Activated naive CD4-positive, alpha-beta T cell treated with anti-CD3 and anti-CD28 coated beads, Interleukin-2, amount 50 U/mL, for 72 hours (primary cell): ENCODE measurements at places on chromosomes 5 and 9. TPM values are rescaled to one million over a fixed set of nuclear protein-coding genes. Genes with fewer than 3 reads are reported as not detected.
A peak's percentile ranks its signal among the peaks of the same experiment; 100 is the strongest.

GRCh38 chr9:108416324-108416723, 439.5 kb downstream of the ACTL7B start:
- DNase-seq: no peak

GRCh38 chr9:129996161-129996830, 46.7 kb downstream of the FNBP1 start:
- DNase-seq: no peak

- DNase-seq: no peak
Measured at GRCh38 chr5:161022151-161022550, 170.1 kb upstream of the ATP10B start.

DNA sequence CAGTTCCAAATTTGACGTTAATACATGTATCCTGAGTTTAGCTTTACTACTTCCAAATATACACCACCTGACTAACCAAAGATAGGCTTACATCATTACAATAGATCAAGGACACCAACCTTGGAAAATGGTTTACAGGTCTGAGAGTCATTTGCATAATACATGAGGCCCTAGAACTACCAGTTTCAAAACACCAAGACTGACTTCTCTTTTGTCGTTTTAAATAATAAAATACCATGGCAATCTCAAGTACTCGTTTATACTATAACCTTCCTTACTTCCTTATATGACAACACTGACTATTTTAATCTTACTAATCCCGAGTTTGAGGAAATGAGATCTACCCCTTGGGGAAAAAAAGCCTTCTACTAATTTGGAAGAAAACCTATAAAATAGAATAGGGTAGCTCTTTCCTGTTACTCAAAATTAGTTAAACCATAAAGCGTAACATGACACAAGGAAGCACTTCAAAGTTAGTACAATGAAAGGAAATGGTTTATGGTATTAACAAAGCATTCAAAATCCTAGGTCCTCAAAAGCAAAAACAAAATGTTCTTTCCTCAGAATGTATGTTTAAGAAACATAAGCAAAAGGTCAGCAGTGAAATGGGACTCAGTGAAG, 42.1 kb downstream of the UBQLN1 start:
- no peak for DNase-seq

DNA sequence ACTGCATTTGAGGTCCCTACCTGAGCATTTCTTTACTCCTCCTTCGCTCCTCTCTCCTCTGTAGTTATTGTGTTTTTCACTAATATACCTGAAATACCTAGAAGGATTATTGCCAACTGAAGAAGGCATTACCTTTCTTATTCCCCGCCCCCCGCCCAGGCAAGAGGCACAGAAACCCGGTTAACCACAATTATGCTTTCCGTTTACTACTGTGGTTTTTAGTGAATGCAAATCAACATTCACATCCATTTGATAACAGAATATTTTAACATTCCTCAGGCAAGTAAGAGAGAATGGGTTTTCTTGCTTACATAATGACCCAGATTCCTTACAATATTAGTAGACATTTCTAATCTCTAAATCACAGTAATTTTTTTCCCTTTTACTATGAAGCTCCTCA, 136.9 kb downstream of the PCSK5 start:
- no peak for DNase-seq

DNA sequence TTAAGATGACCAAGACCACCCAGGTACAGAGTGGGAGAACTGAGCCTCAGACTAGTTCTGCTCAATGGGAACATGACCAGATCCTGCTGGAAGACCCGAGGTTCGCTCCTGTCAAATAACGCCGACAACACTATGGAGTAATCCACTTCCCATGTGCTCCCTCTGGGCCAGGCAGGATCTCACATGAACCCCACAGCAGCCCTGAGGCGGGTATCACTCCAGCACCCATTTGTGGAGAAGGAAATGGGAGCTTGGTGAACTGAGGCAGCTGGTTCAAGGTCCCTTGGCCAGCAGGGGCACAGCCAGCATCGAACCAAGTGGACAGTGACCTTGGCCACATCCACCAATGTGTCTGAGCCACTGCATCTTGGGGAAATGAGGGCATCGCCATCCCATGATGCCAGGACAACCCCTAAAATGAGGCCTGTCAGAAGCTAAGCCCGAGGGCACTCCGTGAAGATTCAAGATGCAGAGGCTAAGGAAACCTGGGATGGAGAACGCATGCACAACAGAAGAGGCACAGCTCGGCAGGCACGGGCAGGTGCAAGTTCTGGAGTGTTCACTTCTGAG, 8.5 kb downstream of the ANKS6 start:
- DNase-seq: no peak

GRCh38 chr5:81767938-81768337, 17.0 kb upstream of the SSBP2 start:
- DNase-seq: no peak

GRCh38 chr9:132418726-132419363, 8.8 kb downstream of the CFAP77 start:
- DNase-seq: no peak

DNA sequence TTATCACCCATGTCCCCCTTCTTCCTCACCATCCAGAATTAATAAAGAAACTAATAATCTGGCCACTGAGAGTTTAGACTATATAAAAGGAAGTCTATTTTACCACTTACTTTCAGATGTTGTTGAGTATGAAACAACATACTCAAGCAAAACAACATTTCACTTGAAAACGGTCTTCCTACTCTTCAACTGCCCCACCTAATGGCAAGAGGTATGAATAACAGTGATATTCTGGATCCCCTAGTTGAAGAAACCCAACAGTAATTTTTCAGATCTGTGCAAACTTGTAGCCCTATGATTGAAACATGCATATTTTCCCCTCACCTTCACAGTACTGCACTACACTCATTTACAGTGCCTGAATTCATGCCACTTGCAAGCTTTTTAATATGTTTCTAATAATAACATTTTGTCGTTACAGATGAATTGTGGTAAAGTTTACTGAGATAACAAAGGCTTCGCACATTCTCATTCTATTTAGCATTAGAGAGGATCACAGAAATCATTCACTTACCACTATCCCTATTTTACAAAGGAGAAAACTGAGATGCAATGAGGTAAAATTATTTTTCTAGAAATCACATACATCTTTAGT, 267.9 kb upstream of the PDE4D start:
- no peak for DNase-seq

DNA sequence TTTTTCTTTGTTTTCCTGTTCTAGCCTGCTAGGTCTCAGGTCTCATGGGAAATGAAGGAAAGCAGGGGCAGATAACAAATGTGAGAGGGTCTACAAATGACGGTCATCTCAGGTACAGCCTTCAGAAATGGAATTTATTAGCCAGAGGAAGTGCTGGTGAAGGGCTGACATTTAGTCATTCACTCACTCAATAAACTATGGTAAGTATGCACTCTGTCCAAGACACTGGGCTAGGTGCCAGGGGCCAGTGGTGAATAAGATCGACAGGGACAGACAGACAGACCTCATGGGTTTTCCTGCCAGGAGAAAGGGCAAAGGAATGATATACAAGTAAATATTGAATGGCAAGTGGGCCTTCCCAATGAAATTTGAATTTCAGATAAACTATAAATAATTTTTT, 6.3 kb downstream of the PDE6A start:
- DNase-seq: no peak

DNA sequence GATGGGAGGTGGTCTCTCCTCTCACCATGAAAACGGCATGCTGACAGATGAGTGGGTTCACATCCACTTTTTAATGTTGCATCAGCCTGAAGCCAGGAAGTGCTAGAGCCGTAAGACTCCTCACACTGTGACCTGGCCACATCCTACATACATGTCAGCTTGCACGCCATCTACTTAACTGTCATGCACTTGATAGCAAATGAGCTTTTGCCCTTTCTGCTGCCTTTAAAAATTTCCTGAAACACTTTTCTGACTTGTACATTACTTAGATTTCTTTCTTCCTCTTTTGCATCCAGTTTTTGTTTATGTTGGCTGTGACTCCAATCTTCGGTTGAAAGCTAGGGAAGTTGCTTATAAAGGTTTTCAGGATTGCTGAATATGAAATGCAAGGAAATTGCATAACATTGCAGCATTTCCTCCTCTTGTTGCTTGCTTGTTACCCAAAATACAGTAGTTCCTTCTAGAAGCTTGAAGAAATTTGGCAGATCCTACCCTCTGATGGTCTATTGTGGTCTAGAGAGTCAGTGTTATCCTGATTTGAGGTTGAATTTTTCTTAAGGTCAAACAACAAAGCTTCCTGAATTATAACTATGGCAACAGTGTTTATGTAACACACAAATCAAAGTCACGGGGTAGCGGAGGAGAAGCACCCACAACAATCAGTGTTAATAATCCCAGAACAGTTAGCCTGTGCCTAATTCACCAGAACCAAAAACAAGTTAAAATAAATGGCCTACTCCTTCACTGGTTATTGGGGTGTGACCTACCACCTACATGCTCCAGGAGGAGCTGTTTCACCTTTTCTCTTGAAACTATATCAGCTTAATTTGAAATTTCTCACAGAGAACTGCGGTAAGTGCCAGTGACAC, 232.5 kb downstream of the ARHGAP26 start:
- DNase-seq: peak; percentile 46

DNA sequence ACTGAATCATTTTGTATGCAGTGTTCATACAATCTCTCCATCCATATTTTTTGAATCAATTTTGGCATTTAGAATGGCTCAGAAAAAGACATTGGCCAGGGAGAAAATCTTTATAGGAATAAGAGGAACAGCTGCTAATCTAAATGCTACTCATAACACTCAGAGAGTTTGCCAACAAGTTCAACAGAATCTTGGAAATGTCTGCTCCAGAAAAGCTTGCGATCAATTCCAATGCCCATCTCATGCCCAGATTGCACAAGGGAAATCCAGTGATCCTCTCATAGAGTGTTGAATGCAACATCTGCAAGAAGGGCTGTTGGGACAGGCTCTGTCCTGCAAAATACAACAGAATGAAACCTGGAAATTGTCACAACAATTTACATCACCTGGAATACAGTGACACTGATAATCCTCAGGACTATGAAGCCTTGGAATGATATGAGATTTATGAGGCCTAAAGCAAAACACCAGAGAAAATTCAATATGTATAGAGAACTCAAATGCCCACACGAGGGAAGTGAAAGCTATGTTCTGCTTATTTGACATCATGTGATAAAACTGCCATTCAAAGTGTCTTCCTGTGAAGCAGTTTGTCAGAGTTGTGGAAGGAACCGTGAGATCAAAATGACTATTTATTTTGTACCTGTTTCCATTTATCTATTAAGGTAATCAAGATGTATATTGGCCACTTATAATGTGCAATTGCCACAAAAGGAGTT, 190.1 kb downstream of the PARP8 start:
- DNase-seq: no peak

PCDHGA7 gene
- not detected for total RNA-seq

IRX2 gene
- not detected for total RNA-seq

FCN2 gene
- not detected for total RNA-seq

ANKRD34B gene
- total RNA-seq: not detected

HMMR gene
- total RNA-seq: 76.9 TPM
